ENCODE measurements at places on chromosomes 2 and 18.

DNA sequence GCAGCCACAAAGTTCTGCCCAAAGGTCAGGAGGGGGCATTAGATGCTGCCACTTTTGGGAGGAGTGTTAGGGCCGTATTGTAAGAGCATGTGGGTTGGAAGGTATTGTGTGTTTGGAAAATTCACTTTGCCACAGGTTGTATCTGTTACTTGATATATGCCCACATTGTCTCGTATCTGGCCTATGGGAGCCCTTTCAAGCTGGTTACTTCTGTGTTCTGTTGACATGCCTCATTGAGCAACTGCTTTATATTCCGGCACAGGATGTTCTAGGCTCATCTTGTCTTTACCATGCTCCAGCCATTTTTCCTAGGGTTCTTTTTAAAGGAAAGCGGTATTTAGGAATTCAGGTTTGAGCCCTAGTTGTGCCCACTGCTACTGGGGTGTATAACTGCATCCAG, 6.0 kb downstream of the ADNP2 start:
- DNase-seq = no peak

DNA sequence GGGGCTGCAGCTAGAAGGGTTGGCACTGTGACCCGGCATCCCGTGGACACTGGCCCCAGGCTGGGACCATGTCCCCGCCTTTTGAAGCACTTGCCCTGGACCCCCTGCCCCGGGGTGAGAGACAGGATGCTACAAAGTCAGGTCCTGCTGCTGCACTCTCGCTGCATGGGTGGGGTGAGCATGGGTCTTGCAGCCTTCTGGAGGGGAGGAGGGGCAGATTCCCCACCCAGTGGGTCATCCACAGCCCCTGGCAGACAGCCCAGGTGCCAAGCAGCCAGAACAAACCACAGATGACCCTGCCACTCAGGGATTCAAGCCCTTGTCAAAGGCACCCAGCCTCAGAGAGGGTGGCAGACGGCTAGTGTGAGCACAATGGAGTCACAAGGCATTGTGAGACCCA, 5.7 kb upstream of the NMUR1 start:
- DNase-seq = no peak

- no peak for DNase-seq
These were observed 139.2 kb downstream of the INHBB start for GRCh38 chr2:120485096-120485495.

DNA sequence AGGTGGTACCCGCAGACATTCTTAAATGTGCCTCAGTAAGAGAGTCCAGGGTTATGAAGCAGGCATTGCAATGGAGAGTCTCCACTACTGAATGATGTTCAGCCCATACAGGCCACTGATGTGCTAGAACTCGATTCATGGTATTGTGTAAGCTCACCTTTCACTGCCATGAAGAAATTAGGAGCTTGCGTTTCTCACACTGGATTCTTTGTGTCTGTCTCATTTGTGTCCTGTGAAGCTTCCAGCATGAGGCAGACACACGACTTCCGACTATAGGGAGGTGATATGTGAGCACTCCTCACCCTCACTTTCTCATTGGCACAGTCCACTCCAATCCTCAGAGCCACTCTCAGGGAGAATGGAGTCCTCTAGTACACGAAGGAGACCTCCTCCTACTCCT, 677.4 kb upstream of the RAB6C start:
- DNase-seq = no peak

GRCh38 chr2:84939426-84940087, 31.4 kb upstream of the KCMF1 start:
- no peak for DNase-seq

DNA sequence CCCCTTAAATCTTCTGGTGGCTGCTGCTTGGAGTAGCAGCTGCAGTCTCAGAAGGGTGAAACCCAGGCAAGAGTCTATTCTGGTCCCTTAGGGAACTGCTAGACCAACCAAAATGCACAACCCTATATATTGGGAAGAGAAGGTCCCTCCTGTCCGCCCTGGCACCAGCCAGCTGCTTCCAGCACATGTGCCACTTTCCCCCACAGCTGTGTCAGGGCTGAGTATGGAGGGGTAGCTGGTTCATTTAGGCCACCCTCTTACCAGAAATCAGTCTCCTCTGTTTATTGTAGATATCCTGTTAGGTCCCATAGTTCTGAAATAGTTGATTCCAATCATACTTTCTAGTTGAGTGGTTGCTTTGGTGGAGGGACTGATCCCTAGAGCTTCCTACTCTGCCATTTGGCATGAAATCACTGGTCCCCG, 68.9 kb downstream of the BIRC6 start:
- no peak for DNase-seq

DNA sequence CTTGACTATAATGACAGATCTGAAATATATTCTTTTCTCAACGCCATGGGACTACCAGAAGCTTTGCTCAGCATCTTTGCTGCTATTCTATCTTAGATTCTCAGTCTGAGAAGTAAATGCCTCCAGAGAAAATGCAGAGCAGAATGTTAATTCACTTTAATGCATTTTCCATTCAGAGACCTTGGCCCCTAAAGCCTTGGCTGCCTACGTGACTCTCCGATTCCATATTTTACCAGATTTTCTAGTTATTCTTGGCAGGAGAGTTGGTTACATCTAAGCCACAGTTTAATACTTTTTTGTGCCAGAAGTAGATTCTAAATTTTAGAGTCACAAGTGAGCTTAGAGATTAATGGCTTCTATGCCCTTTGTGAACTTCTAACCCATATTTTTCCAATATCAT, 837.1 kb upstream of the POU3F3 start:
- DNase-seq = no peak

- DNase-seq = no peak
These were observed 12.2 kb downstream of the XDH start for GRCh38 chr2:31402388-31402787.

DNA sequence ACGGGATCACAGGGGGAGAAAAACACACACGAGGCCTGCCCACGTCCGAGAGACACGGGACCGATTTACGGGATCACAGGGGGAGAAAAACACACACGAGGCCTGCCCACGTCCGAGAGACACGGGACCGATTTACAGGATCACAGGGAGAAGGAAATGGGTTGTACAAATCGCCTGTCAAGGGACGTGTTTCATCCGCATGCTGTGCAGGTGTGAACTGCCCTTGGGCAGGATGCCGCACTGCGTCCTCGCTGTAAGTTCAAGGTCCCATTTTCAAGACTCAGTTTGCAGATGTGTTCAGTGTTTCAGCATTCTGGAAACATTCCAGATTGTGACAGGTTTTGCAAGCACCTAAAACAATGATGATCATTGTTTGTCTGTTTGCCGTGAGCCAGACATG, 2.3 kb upstream of the KCNG2 start:
- DNase-seq = no peak

DNA sequence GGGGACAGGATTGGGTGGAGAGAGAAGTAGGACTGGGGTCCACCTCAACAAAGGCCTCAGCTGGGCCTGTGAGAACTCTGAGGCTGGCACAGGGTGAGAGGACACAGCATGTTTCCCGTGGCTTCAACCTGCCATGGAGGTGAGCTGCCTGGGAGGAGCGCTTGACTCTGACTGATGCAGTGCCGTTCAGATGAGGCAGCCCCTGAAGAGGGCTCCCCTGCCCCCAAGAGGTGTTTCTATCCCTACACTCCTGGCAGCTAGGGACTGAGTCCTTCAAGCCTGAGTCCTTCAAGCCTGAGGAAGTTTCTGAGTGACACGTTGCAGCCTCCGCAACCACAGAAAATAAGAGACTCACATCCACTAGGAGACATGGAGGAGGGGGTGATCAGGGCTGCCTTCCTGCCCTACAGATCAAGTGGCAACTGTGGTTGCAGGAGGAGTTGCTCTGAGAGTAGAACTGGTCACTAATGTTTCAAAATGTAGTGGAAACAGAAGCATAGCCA, 49.6 kb upstream of the TMEM177 start:
- no peak for DNase-seq

GRCh38 chr2:39379643-39380524, 57.2 kb downstream of the MAP4K3 start:
- DNase-seq = no peak

- DNase-seq = no peak
These were observed 37.3 kb upstream of the TANK start for GRCh38 chr2:161122772-161123530.
